Myocyte (in vitro differentiated cells): ENCODE measurements at places on chromosomes 4 and X. TPM values are rescaled to one million over a fixed set of nuclear protein-coding genes. Genes with fewer than 3 reads are reported as not detected.

ANXA3 gene
- total RNA-seq = 0.16 TPM in 1 of 2 replicates, not detected in the other

CFAP47 gene
- total RNA-seq = not detected in 2 replicates

TSPAN5 gene
- total RNA-seq = 14.1 and 19.7 TPM in 2 replicates

GC gene
- not detected in 2 replicates for total RNA-seq

SPARCL1 gene
- 0.26 and 0.80 TPM in 2 replicates for total RNA-seq

LDB2 gene
- total RNA-seq = not detected in 2 replicates

GPR143 gene
- not detected in 2 replicates for total RNA-seq

JCHAIN gene
- total RNA-seq = 4.0 and 12.5 TPM in 2 replicates

SPATA18 gene
- not detected in 2 replicates for total RNA-seq

SLC4A4 gene
- total RNA-seq = 13.3 and 13.9 TPM in 2 replicates

TREX2 gene
- total RNA-seq = 0.78 and 1.5 TPM in 2 replicates

RNF150 gene
- 1.5 and 4.4 TPM in 2 replicates for total RNA-seq

MAGEA4 gene
- not detected in 2 replicates for total RNA-seq

AREG gene
- not detected in 2 replicates for total RNA-seq

PABPC5 gene
- total RNA-seq = 4.0 and 4.7 TPM in 2 replicates

SLC6A14 gene
- not detected in 2 replicates for total RNA-seq

CT55 gene
- total RNA-seq = not detected in 2 replicates

SFRP2 gene
- total RNA-seq = not detected in 2 replicates

DDX53 gene
- not detected in 2 replicates for total RNA-seq

CXorf49 gene
- not detected in 2 replicates for total RNA-seq

NEUROG2 gene
- 0.40 TPM in 1 of 2 replicates, not detected in the other for total RNA-seq

THAP6 gene
- 14.6 and 20.4 TPM in 2 replicates for total RNA-seq

DSPP gene
- not detected in 2 replicates for total RNA-seq

CT45A1 gene
- total RNA-seq = not detected in 2 replicates
